ENCODE measurements at places on chromosomes 4 and X.

GRCh38 chr4:38752941-38753806, 29.6 kb downstream of the TLR10 start:
- DNase-seq, result no peak

- no peak for DNase-seq
These were observed 1.1 kb downstream of the ABLIM2 start for GRCh38 chr4:8157496-8157895.

DNA sequence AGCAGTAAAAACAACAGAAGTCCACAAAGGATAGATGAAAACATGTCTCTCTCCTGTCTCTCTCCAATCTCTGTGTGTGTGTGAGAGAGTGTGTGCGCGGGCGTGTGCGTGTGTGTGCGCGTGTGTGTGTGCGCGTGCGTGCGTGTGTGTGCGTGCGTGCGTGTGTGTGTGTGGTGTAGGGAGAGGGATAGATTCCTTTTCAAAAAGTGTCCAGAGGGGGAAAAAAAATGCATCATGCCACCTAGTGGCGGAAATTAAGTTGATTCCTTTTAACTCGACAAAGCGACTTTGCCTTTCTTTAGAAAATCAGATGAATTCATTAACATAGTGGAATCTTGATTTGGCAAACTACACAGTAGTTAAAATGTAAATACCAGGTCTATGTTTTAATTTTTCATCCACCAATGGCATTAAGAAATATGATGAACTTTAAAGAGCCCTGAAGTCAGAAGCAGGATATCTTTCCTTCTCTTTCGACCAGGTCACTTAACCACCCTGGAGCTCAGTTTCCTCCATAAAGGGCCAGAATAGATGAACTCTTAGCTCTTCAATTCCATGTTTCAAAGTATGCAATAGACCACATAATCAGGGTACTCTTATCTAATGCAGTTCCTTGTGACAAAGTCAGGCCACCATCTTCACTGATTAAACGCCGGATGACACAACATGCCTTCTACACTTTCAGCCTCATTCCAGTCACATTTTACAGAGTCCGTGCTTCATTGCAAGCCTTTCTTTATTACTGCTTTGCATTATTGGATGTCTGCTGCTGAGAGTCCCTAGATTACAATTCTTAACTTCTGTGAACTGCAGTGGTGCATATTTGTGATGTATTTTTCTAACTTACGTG, 162.8 kb downstream of the FBXO8 start:
- no peak for DNase-seq

GRCh38 chr4:147586032-147586431, 31.2 kb upstream of the TMEM184C start:
- DNase-seq, result no peak

GRCh38 chrX:102714994-102715393, 2.7 kb downstream of the GPRASP2 start:
- DNase-seq, result no peak

DNA sequence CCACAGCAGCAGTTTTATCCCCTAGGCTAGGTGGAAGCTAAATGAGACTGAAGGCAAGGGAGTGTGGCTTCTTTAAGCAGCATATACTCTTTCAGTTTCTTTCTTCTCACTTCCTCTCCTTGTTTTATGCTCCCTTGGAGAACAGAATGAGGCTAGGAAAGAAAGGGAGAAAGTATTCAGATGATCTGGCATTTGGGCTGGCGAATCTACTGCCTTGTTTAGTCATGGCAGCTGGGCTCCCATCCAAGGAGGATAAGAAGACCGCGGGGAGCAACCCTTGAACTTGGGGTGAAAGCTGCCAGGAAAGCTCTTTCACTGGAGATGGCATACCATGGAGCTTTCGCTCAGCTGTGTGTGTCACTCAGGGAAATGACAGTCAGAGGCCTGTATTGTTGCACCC, 72.1 kb downstream of the ARHGEF38 start:
- DNase-seq, result no peak

- DNase-seq, result no peak
These were observed 99.0 kb upstream of the QRFPR start for GRCh38 chr4:121479808-121480207.

- no peak for DNase-seq
These were observed 494.5 kb downstream of the CFAP47 start for GRCh38 chrX:36414056-36414455.

DNA sequence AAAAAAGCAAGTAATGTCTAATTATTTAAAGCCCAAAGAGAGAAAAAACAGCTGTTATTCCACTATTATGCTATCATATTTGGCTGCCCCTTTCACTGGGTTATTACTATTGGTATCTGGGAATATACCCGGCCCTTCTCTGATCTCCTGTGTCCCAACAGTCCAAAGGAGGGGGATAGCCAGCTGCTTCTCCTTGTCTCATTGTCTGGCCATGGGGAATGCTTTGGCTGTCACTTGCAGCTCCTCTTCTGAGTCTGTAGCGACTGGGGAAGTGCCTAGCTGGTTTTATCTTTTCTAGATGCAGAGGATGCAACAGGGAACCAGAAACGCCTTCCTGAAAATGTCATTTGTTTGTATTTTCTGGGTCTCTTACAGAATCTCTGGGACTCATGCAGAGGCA, 33.9 kb downstream of the MGARP start:
- no peak for DNase-seq

GRCh38 chrX:69128588-69128987, 36.7 kb downstream of the PJA1 start:
- no peak for DNase-seq

GRCh38 chrX:100373673-100374072, 36.4 kb downstream of the PCDH19 start:
- no peak for DNase-seq

GRCh38 chr4:178198691-178199090, 756.5 kb upstream of the AGA start:
- no peak for DNase-seq

- no peak for DNase-seq
These were observed 147.7 kb upstream of the GRIA3 start for GRCh38 chrX:123036401-123036800.

Measured in GM12891 (cell line).